Tibial nerve (tissue), 4 donors: ENCODE measurements at places on chromosomes 4 and X. TPM values are rescaled to one million over a fixed set of nuclear protein-coding genes. Genes with fewer than 3 reads are reported as not detected.

The GPAT3 gene
- total RNA-seq = 7.1 TPM

GRCh38 chrX:133639726-133640125 lies 224.4 kb upstream of the GPC4 start:
- no peak overlapping the region for H3K27ac ChIP-seq
- no peaks in the 10 kb centered on the region for H3K27me3 ChIP-seq
- no peak for DNase-seq
- no peaks in the 10 kb centered on the region for H3K36me3 ChIP-seq

The MAGEB2 gene
- not detected for total RNA-seq

DNA sequence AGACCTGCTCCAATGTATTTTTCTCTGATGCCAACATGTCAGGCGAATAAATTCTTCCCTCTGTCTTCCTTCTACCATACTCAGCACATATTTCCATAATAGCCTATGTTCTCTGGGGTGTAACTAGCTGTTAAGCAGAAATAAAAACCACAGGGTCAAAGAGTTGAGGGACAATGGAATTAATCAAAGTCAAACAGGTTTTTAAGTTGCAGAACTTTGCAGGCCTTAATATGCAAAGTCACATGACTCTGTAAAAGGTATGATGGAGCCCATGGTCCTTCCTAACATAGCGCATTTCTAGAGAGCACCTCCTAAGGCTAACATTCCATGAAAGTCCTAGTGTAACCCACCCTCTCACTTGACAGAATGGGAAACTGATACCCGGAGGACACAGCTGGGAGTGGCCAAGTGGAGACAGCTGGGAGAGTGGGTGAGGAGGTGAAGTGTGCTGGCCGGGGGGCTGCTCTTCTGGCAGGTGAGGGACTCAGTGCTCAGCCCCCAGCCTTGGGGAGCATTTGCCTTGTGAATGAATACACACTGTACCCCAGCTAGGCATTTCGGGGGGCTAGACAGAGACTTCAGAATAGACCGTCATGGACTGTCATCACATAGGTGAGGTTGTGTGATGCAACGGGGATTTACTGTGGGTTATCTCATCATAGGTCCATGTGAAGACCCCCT lies 8.4 kb upstream of the SORCS2 start:
- no peaks in the 10 kb centered on the region for H3K4me1 ChIP-seq
- H3K36me3 ChIP-seq = no peaks in the 10 kb centered on the region
- peaks cover 5% of the 10 kb centered on the region for H3K27me3 ChIP-seq
- no peak overlapping the region for H3K27ac ChIP-seq
- DNase-seq = no peak
